Cerebellar cortex (tissue), 1 donor: ENCODE measurements at places on chromosomes 5 and 9.

- no peak for DNase-seq
Observed at GRCh38 chr5:180133551-180133950, 62.0 kb upstream of the RNF130 start.

DNA sequence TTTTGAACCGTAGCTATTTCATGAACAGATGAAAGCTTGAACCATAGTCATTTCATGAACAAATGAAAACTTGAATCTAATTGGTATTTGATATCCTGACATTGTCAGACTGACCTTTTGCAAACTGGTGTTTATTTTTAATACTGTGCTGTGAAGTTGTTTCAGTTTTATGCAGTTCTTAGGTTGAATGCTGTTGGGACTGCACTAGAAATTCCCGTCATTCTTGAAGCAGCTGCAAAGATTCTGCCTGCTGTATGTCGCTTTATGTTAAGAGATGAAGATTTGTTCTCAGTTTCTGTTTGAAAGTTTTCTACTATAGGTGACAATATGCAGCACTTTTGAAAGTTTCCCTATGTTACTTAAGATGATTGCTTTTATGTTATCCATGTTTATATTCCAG, 22.5 kb upstream of the FAM120AOS start:
- no peak for DNase-seq

- no peak for DNase-seq
Observed at GRCh38 chr9:106576232-106576760, 286.7 kb upstream of the ZNF462 start.

GRCh38 chr5:154301726-154302125, 111.2 kb downstream of the GALNT10 start:
- DNase-seq: no peak

- no peak for DNase-seq
Observed at GRCh38 chr5:99763021-99763774, 772.0 kb upstream of the FAM174A start.

DNA sequence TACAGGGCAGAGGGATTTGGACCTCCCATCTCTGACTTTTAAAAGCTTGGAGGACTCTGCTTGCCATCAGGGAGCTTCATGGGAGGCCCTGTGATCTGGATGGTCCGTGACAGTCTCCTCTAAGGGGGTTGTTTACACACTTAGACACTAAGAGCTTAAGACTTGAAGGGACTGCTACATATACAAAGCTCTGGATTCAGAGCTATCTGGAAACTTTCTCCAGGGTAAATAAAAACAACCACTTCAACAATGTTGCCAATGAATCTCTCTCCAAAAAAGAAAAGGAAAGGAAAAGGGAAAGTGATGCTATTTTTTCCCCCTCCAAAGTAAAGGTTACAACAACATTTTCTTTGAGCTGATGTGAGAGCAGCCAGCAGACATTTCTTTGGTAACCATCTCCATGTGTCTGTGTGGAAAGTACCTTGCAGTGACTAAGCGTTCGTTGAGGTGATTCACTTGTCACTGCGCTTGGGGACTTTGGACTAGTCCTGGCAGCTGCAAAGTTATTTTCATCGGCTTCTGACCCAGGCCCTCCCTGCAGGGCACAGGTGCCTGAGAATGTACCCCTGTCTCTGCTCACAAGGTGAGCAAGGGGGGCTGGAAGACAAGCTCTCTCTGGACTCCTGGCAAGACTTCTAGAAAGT, 262.1 kb upstream of the KLF4 start:
- no peak for DNase-seq

DNA sequence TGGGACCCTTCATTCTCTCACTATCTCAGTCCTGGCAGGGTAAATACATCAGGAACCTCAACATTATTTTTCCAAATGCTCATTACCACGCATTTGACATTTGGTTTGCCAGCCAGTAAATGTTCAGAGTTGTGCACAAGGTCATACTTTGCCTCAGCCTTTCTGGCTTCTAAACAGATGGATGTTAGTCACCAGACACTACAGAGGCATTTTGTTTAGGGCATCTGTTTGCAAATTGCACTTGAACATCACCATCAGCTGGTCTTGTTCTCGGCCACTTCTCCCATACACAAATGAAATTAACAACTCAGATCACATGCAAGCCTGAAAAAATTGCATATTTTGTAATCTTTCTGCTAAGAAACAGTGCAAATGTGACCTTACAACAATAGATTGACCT, 75.0 kb upstream of the SLC1A1 start:
- DNase-seq: no peak

- DNase-seq: no peak
Observed at GRCh38 chr5:94485067-94485466, 133.3 kb downstream of the KIAA0825 start.

DNA sequence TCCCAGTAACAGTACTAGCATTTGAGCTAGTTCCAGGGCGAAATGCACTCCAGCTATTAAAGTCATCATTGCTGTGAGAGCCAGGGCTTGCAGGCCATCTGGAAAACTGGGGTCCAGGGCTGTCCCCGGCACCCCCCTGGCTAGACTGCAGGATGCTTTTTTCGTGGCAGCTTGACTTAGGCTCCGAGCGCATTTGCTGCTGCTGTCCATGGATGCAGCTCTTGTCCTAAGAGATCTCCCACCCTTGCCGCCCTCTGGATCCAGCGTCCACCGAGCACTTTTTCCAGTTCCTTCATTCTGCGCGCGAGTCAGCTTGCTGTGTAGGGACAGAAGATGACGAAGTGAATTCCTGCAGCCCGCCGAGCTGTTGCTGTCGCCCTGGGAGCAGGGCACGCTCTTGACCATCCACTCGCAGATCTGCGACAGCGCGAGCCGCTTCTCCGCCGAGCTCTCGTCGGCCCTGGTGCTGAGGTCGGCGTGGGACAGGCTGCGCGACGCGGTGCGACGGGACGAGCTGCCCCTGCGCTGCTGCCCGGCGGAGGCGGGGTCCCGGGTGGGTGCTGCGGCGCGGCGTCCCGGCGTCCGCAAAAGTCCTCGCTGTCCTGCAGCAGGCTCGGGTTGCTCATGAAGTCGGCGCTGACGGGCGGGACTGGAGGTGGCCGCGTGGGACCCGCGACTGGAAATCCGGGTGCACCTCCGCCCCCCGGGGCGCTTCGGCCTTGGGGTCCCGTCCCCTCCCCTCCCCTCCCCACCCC, 30.7 kb downstream of the OR2V1 start:
- DNase-seq: peak; percentile 56

GRCh38 chr9:8533681-8534080, 734.1 kb upstream of the DMAC1 start:
- DNase-seq: no peak

GRCh38 chr9:107963246-107963645, 473.7 kb upstream of the KLF4 start:
- no peak for DNase-seq

GRCh38 chr9:13845460-13845859, 468.5 kb downstream of the NFIB start:
- DNase-seq: no peak

GRCh38 chr9:36559036-36559695, 13.5 kb upstream of the MELK start:
- DNase-seq: no peak

GRCh38 chr5:3537942-3538341, 57.7 kb upstream of the IRX1 start:
- DNase-seq: no peak

DNA sequence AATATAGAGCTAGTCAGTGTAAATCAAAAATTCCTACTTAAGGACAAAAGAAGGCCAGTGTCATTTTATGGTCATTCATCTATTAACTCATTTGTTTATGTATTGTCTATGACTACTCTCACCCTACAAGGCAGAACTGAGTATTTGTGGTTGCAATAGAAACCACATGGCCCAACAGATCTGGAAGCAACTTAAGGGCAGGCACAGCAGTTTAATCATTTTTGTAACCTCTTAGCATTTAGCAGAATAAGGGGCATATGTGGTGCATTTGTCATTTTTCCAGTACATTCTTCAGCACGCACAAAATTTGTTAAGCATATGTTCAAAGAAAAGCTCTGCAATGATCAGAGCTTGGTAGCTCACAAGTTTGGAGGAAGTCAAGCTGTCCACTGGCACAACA, 1.1 kb downstream of the FKBP15 start:
- no peak for DNase-seq

DNA sequence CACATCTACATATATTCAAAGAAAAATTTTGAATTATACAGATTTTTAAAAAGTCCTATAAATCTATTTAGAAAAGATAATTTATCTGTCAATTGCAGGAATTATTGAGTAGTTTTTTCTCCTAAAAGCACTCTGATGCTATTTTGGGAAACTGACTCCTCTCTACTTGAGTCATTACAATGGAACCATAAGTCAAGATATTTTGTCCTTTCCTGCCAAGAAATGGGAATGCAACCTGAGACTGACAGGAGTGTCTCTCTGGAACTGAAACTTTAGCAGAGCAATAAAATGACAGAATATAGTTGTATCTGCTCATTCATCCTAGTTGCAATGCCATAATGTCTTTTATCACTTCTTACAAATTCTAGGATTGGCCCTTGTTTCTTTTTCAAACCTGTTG, 48.6 kb downstream of the CARTPT start:
- no peak for DNase-seq

DNA sequence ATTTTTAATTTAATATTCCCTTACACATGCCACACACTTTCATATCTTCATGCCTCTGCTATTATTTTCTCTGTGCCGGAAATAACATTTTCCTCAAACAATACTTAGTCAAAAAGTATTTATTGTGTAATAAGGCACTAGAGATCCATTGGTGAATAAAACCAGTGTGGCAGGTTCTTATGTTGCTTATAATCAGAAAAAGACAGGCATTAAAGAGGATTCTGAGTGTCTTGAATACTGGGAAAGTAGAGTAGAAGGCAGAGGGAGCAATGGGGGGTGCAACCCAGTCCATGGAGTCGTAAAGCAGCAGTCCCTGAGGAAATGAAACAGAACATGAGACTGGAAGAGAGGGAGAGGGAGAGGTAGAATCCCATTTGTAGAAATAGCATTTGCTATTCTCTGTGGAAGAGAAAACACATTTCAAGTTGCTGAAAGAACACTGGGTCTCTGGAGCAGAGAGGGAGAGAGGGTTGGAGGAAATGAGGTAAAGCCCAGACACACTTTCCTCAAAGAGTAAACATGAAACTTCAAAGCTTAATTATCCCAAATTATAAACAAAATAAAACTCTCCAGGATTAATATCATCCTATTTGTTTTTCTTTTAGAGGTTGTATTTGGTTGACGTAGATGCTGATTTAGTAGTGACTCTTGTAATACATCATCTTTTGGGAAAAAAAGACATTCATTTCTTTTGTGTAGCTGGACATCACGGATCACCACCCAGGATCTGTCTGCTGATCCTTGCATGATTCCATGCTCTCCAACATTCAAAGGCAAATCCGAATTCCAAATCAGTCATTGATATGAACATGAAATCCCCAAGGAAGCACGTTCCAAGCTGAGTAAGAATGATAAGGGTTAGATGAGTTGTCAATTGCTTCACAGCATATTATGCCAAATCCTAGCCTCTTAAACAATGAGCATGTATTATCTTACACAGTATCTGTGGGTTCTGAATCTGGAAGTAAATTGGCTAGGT, 37.4 kb upstream of the GRAMD2B start:
- DNase-seq: no peak

GRCh38 chr5:57072218-57072892, 101.5 kb upstream of the GPBP1 start:
- no peak for DNase-seq

GRCh38 chr5:179129607-179130071, 69.5 kb downstream of the ZNF354C start:
- no peak for DNase-seq

DNA sequence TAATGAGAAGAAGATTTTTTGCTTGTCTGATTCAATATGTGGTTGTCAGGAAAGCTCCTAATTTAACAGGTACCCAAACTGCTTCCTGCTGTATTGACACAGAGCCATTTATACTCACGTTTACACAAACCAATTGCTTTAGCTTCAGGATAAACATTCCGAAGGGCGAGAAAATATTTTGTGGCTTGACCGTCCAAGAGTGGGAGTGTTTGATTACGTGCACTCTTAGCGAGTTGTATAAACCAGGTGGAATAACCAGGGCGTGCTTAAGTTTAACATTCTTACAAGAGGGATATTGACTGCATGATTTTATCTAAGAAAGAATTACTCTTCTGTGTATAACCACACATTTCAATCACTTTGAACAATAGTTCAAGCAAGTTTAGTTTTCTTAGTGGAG, 278.7 kb upstream of the TYRP1 start:
- DNase-seq: no peak

- no peak for DNase-seq
Observed at GRCh38 chr9:34065541-34065940, 16.9 kb upstream of the UBAP2 start.

DNA sequence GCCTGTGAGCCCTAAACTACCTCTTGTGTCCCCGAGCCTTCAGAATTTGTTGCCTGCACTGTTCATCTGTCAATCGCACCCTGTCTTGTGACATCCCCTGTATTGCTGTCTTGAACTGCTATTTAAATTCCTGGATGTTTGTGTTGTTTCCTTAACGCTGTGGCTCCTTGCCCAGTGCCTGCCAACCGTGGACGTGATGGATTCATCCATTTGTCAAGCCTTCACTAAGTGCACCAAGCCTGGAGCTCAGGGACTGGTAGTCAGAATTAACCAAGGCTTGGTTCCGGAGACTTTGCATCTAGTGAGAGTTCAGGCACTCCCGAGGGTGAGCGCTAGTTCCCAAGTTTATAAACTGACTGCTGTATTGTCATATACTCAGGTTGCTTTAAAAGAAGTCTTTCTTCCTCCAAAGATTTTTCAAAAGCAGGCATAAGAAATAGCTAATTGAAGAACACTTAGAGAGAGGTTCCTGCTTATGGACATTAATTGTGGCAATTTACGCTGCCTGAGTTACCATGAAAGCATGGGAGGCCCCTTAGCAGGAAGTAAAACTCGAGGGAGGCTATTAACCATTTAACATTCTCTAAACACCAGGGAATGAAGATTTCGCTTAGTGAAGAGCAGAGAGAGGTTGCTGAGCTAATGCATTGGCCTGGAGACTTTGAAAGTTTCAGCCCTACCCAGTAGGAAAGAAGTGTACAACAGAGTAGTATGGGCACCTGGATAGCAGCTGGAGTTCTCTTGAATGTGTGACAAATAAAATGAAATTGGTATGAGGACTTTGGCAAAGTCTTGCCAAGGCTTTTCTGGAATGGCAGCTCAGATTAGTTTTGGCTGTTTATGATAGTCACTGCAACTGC, 29.0 kb downstream of the RGS3 start:
- no peak for DNase-seq

DNA sequence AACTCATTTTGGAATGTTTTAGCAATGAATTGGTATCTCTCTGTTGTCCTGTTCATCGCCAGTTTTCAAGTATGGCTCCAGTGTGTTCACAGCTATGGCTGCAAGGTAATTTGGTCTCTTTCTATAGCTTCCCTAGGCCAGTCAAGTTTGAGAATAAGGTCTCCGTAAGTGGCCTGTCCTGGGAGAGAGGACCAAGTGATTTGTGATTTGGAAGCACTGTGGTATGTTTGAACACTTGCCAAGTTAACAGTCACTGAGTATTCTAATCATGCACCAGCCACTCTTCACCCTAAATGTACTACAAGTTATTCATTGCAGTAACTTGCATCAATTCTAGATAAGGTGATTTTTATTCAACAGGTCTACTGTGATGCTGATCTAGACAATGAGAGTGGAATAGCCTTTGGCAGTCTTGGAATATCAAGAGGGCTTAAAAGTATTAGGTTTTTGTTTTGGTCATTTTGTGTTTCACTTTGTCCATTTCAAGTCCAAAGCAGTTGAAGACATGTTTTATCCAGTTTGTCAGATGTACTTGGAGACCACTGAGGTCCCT, 41.1 kb downstream of the G3BP1 start:
- DNase-seq: peak; percentile 21
